ENCODE measurements at places on chromosomes 1 and 21.

- no peak for DNase-seq
These were observed 6.2 kb downstream of the ZRANB2 start for GRCh38 chr1:71074681-71075080.

- DNase-seq = no peak
These were observed 52.5 kb upstream of the KCNA3 start for GRCh38 chr1:110727246-110727645.

DNA sequence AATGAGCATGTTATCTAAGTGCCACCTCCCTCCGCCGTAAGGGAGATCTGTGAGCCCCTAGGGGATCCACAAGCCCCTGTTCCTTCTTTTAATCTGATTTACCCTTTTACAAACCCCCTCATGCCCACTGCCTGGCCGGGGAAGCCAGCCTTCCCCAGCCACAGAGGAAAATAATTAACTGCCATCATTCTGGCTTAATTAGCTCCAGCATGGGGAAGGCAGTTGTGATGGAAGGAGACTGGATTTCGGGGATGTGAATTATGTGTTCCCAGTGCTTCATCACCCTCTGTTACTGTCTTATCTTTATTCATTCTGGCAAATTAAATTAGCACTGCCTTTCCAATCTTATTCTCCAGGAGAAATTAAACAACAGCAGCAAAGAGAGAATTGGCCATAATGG lies 135.8 kb downstream of the PTPRU start:
- no peak for DNase-seq

DNA sequence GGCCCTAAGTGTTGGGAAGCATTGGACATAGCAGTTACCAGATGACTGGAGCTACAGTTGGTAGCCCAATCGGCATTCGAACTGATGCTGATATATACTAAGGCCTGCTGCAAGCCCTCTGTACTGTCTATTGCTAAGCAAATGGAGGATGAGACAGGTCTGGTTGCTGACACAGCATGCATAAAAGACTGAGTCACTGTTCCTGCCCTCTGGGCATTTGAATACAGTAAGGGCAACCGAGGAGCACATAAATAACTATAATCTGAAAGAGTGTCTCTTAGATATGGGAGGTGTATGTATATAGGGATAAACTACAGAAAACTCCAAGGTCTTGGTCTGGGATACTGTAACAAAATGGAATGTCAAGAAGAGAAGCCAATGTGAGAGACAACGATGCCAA lies 16.8 kb upstream of the MARK1 start:
- peak; percentile 97 for DNase-seq

- DNase-seq = peak; percentile 76
These were observed 691 bp upstream of the MPZL1 start for GRCh38 chr1:167720965-167721616.

- DNase-seq = no peak
These were observed 528.4 kb upstream of the RGS18 start for GRCh38 chr1:191629836-191630235.

Measured in MCF 10A (cell line).